ENCODE measurements at places on chromosomes 6 and 20.

DNA sequence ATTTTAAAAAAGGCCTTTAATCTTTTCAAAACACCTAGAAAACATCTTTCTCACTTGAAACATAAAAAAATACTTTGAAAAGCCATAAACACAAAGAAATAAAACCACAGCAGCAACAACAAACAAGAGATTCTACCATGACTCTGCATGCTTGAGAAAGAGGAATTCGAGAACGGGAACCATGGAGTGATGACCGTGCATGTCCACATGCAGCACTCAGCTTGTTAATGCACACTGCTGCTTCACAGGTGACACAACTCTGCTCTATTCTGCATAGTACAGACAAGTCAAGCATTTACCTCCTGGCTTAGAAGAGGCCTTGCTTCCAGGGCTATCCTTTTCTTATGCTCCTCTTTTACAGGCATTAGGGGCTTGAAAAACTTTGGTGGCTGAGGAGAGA, 64.9 kb upstream of the NUP153 start:
- no peak for DNase-seq

DNA sequence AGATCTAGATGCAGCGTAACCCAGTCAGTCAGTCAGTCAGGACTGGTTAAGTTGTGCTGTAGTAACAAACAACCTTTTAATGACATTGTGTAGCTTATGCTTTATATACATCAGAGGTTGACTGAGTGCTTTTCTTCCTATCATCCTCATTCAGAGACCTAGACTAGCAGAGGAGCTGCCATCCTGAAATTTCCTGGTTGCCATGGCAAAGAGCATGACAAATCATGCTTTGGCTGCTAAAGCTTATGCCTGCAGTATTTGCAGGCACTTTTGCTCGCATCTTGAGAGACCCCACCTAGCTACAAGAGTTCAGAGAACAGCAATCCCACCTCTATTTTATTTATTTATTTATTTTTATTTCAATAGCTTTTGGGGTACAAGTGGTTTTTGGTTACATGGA, 244.0 kb downstream of the BTBD3 start:
- DNase-seq, result no peak

- DNase-seq, result no peak
Measured at GRCh38 chr6:124987291-124987690, 25.1 kb downstream of the RNF217 start.

DNA sequence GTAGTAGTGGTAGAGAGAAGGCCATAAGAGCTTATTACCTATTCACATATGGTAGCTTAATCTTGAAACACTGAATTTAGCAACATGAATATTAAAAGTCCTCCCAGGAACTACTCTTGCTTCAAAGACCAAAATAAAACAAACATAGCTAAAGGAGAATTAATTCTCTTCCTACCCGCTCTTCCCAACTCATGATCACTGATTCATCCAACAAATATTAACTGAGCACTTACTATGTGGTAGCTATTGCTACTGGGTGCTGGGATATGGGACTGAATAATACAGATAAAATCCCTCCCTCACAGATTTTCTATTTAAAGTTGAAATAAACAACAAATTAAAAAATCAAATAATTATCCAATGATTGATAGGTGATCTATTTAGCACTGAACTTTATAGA, 287.1 kb downstream of the BTBD9 start:
- DNase-seq, result no peak

DNA sequence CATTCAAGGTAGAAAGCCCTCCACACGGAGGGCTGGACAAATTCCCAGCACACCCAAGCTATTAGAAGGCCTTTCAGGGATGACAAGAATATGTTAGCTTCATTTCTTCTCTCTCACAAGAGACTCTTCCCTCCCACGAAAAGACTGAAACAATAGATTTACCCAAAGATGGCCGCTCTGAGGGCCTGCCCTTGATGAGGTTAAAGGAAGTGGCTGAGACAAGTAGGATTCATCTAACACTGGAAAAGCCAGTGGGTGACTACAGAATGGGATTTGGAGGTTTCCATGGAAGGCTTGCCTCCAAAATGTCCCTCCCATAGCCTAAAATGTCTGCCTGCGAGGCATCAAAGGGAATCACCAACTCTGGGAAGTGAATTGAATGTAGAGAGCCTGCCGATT, 277.6 kb downstream of the CLIC5 start:
- no peak for DNase-seq

DNA sequence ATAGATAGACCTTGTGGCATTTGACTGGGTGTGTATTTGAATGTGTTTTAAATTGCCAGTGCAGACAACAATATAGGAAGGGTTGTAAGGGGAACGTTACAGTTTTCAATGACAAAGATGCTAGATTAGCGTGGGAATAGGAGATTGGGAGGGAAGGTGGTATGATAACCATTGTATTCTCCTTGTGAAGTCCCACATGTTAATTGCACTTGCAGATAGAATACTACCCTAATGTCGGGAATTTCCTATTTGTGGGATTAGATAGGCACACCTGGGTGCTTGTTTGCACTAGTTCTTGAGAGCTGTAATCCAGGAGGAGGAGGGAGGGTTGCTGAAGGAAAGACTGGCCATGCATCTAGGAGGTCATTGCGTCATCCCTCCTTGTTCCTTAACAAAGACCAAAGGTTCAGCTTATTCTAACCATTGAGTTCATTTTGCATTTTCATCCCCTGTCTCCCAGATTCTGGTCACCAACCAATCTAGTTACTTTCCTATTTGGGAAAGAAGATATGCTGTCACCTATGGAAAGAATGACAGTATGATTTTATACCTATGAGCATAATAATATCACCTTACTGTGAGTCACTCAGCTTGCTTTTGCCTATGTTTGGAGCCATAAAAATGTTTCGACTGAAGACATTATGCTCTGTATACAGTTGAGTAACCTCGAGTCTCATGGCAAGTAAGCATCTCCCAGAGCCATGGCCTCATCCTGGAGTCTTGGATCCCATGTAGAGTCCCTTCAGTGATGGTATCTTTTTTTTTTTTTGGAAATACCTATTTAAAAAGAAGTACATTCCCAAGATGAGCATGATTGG, 201.5 kb downstream of the DTNBP1 start:
- DNase-seq, result no peak

DNA sequence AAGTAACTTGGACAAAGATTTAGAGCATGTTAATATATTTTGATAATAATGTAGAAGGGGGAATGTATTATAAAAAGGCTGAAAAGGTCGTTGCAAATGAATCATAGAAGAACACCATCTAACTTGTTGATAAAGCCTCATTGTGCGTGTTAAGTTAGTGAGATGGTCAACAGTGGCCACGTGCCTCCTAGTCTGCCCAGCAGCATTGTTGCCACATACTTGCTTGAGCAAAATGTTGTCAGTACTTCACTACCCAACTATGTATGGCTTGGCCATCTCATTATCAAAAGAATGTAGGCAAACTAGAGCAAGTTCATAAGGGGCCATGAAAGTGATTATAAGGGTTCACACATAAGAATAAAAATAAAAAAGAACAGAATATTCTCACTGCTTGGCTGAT, 84.6 kb downstream of the PHACTR1 start:
- DNase-seq, result no peak

- DNase-seq, result no peak
Measured at GRCh38 chr20:63499338-63499969, 571 bp upstream of the EEF1A2 start.

- DNase-seq, result no peak
Measured at GRCh38 chr20:4740774-4741431, 19.2 kb downstream of the PRND start.

- no peak for DNase-seq
Measured at GRCh38 chr20:36528875-36529417, 12.4 kb upstream of the MYL9 start.

GRCh38 chr6:166580076-166581050, 6.1 kb downstream of the RAMACL start:
- DNase-seq, result no peak

GRCh38 chr6:7016226-7016625, 91.5 kb upstream of the RREB1 start:
- DNase-seq, result no peak

GRCh38 chr20:18395544-18395943, 71.3 kb downstream of the DZANK1 start:
- no peak for DNase-seq

DNA sequence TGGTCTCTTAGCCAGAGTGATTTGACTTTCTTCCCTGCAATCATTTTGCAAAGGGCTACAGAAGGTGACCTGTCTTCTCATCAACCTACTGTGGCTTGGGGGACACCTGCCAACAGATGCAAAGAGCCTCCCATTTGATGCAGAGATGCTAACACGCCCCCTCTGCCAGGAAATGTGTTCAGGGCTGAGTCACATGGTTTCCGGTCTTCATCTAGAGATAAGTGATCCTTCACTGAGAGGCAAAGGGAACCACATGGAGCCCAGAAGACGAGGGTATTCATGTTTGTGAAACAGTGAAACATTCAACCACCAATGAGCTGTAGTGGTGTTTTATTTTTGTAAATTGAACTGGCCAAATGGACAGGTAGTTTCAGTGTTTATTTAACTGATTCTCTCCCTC, 109.0 kb upstream of the RIN2 start:
- no peak for DNase-seq

- DNase-seq, result no peak
Measured at GRCh38 chr6:20954315-20954714, 420.1 kb downstream of the CDKAL1 start.

- no peak for DNase-seq
Measured at GRCh38 chr6:129448965-129449364, 261.0 kb downstream of the ARHGAP18 start.

- DNase-seq, result no peak
Measured at GRCh38 chr6:83854001-83854501, 891 bp downstream of the RIPPLY2 start.

GRCh38 chr20:50360218-50360672, 149.9 kb upstream of the PTPN1 start:
- no peak for DNase-seq

DNA sequence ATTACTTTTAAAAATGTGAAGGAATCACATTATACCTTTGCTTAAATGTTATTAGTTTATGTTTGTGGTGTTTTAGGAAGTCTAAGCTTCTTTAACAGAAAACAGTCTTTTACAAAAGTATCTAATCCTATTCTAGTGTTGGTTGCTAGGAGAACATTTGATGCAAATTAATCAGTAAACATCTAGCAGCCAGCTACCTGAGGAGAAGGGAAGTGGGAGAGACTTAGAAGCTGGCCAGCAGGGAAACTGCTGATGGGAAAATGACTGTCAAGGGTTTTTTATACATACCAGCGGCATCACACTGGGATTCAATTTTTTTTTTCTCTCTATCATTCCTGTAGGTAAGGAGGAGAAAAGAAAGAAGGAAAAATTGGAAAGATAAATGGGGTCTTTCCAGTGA, 686.0 kb upstream of the MMS22L start:
- DNase-seq, result no peak

DNA sequence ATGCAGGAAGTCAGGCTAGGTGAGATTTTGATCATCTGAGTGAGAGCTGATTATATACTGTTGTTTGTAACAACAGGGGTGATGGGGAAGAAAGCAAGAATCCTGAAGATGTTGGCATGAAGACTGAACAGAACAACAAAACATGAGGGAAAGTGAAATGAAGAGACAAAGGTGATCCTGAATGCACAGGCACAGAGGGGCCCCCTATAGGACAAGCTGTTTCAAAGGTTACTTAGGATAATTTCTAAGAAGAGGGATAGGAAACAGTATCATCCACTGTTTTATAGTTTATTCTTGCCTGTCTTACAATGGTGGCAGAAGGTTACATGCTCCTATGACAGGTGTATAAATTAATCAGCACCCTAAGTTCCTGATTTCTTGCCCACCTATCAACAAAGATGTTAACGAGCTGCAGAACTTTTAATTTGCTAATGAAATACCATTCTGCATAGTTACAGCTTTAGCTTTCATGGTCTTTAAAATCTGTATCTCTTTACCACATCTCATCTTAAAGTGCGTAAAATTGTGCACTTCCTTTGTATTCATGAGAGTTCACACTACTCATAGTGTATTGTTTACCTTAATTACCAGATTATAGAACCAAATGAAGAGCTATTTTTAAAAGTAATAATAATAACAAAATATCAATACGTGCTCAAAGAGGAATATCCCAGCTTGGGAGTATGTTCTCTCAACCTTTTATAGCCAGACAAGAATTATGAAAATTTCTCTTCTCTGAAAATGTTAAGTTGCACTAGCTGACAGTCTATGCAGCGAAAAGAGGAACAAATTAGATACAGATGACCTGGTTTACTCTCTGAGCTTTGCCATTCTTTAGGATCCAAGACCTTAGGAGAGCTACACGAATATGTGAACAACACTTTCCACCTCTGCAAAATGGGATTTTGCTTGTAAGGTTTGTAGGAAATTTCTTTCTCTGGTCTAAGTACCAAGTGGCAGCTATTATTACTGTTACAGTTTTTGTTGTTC, 192.5 kb downstream of the EDN1 start:
- DNase-seq, result no peak

- DNase-seq, result no peak
Measured at GRCh38 chr6:39381550-39382140, 59.1 kb upstream of the KCNK16 start.

GRCh38 chr6:142943711-142944123, 1.3 kb downstream of the HIVEP2 start:
- no peak for DNase-seq

DNA sequence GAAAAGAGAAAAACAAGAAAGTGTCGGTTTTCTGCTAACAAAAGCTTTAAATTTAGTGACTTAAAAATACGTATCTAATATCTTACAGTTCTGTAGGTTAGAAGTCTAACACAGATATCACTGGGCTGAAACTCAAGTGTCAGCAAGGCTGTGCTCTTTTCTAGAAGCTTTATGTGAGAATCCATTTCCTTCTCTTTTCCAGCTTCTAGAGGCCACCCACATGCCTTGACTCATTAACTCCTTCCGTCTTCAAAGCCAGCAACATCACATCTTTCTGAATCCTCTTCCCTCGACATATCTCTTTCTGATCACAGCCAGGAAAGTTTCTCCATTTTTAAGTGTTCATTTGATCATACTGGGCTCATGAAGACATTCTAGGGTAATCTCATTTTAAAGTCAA, 262.0 kb downstream of the MAFB start:
- no peak for DNase-seq

- DNase-seq, result no peak
Measured at GRCh38 chr6:116022841-116023445, 37.7 kb downstream of the FRK start.

DNA sequence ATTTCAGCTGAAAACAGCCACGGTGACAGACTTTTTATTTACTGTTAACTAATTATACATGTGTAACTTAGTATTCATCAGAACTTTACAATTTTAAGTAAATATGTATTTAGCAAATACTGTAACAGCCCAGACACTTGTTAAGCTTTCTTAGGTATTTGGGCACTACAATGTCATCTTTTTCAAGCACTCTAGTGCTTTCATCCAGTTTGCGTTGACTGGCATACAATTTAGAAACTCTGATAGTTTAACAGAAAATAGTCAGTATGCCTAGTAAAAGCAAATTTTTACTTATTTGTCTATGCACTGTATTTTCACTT, 10.6 kb downstream of the RBM39 start:
- DNase-seq, result no peak

Data from kidney epithelial cell (primary cell).